Activated CD4-positive, alpha-beta T cell treated with anti-CD3 and anti-CD28 coated beads for 48 hours (primary cell): ENCODE measurements at places on chromosomes 5 and 9.
A peak's percentile ranks its signal among the peaks of the same experiment; 100 is the strongest.

- no peak for DNase-seq
Observed at GRCh38 chr9:98306384-98307145, 51.1 kb upstream of the TBC1D2 start.

GRCh38 chr5:81147886-81148571 lies 85.1 kb upstream of the CKMT2 start:
- no peak for DNase-seq

DNA sequence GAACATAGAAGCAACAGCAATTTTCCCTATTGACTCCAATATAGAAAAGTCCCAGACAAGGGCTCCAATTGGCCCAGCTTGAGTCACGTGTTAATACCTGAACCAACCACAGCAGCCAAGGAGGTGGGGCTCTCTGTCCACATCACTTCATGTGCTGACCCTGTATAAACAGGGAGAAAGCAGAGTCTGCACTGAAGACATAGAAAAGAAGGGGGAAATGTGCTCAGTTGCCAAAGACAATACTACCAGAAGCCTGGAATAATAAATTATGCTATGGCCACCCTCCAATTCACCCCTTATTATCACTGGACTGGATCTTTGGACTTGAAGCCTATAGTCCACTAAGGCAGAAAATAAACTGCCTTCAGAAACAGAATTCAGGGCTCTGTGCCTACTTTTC lies 275.4 kb downstream of the EPB41L4A start:
- no peak for DNase-seq

DNA sequence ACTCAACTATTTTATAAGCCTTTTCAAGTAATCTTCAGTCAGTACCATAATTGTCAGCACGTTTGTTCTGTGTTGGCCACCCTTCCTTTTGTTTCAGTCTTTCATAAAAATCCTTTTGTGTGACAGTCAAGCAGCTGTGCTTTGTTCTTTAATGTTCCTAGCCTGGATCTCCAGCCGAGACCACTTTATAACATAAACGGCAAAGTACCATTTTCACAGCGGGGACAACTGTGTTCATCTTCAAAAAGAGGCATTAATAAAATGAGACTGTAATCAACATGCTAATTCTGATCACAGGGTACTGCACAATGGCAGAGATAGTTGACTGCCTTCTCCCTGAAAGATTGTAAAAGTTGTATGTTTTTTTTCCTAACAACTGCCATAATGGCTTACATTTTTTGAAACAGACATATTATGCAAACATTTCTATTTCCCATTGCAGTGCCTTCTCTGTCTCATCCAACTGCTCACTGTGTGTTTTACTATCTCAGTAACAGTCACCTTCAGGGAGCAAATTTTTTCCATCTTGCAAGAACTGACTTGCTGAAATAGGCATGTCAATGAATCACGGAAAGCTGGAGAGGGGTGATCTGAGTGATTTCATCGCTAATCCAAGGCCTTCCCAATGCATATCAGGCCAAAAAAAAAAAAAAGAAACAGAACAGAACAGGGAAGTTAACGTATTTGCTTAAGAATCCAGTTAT lies 828.5 kb upstream of the DMAC1 start:
- DNase-seq, result no peak

DNA sequence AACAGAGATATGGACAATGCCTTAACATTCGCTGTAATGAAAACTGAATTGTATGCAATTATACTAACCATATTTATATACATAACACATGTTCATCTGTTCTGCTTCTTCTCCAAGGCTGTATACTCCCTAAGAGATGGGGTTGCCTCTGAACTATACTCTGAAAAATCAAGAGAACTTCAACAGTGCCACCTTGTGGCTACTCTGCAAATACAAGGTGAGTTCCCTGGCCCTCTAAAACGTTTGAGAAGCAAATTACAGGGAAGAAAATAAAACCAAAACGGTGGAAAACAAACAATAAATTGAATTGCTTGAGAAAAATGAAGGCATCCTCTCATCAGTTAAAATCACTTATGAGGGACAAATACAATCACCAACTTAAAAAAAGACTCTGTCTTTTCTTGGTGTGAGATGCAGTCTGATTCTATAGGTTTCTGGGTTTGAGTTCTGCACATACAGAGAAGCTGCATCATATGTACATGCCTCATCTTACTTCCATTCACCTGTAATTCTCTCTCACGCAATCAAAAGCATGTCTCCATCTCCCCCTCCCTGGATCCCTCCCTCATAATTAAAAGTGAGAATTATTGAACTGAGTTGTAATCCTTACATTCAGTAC lies 98.6 kb downstream of the FBXW11 start:
- peak; percentile 57 for DNase-seq

GRCh38 chr9:101274971-101275768 lies 109.6 kb downstream of the BAAT start:
- DNase-seq, result no peak

DNA sequence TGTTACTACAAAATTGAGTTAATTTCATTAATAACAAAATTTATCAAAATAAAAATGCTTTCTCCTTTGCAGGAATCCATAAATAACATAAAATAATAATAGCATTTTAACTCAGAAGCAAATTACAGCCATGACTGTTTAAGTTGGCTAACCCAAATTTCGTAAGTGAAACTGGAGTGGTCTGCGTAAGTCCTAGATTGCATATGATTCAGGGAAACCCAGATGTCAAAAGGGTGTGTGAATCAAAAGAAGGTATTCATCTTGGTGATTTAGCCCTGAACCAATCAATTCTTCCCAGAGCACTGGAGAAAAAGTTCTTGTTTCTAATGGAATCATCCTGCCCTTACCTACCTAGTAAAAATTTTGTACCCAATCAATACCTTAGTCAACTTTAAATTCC lies 547.6 kb downstream of the RAB3C start:
- no peak for DNase-seq

DNA sequence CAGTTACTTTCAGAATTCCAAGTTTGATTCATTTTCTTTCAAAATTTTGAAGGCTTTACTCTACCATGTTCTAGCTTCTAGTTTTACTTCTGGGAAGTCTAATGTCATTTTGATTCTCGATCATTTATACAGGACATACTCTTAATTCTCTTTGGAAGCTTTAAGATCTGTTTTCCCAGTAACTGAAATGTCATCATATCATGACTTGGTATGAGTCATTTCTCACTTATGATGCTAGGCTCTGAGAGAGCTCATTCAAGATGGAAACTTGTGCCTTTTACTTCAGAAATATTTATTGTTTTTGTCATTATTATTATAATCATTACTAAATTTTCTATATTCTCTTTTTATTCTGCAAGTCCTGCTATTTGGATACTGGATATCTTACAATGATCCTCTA lies 222.3 kb downstream of the PARP8 start:
- no peak for DNase-seq

DNA sequence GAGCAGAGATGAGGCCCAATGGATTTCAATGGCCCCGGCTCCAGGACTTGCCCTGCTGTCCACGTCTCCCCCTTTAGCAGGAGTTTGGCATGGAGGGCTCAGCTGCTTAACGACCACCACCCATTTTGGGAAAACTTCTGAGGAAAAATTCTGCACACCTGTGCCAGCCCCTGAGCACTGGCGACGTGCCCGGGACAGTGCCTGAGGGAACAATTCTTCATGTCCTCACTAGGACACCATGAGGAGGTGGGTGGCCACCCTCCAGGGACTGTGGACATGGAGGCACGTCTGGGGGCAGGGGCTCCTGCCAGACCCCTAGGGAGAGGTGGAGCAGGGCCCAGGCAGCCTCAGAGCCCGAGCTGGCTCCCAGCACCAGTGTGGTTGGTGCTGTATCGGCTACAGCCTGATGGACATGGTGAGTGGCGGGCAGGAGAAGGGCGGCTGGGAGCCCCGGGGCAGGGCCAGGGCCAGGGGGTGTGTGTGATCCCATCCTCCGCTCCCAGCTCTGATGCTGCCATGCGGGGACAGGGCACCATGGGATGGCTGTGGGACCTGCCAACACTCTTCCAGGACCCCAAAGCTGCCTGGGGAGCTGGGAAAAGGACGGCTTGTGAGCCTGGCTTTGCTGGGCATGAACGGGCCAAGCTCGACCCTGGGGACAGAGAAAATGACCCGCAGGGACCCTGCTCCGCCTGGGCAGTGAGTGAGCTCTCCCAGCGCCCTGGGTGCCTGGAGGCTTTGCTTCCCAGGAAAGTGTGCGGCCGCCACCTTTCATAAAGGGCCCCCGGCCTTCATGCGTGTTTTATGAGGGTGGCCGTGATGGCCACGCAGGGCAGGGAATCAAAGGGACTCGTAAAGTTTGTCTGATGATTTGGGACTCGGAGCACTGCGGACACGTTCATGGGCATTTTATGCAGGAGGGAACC lies 3.6 kb upstream of the QSOX2 start:
- no peak for DNase-seq

GRCh38 chr9:113524468-113524867 lies 60.9 kb downstream of the RGS3 start:
- no peak for DNase-seq

GRCh38 chr5:6592601-6593000 lies 40.2 kb downstream of the NSUN2 start:
- DNase-seq, result no peak

DNA sequence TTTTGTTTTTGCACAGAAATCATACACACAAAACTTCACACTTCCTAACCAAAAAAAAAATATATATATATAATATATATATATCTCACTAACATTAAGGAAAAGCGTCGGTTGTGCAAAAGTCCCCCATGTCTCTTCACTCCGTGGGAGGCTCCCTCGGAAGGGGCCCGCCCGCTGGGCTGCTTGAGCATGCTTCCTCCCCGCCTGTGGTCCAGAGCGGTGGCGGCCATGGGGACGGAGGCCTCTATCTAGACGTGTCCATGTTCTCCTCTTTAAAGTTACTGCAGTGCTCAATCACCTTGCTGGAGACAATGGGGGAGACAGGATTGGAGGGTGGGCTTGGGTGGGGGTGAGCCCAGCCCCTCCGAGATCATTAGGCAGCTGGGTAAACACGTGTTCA lies 7.2 kb upstream of the ZDHHC12 start:
- no peak for DNase-seq
